EH (cell line): ENCODE measurements at places on chromosomes 6 and 20.

DNA sequence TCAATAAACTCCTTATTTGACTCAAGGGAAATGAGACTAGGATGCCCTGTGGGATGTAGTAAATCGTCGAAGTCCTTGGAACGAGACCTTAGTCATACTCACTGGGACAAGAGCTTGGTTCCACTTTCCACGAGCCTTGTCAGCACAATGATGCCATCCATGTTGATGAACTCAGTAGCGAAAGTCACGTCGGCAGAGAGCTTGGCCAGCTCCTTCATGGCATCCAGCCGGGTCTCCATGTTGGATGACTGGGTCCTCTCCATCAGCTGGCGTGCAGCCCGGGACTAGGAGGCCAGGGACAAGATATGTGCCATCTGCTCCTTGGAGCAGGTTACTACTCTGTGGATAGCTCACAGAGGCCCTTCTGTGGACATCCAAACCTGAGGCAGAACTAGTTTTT lies 17.5 kb downstream of the ELMO2 start:
- no peak for DNase-seq

DNA sequence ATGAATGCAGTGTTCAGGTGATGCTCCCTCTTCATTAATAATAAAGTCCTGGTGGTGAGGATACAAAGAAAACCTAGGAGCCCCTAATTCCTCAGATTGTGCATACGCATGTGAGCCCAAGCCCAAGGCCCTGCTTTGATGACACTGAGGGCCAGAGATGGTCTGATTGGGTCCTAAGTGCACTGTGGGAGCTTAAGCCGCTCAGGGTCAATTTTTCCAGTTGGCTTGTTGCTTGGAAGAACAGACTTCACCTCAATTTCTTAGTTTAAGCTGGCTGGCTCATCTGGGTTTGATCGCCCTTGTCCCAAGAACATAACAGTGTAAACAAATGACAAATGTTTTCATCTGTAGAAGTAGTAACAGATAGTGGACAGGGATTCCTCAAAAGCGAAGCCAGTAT lies 41.4 kb downstream of the INSM1 start:
- no peak for DNase-seq

GRCh38 chr20:18978311-18978710 lies 164.7 kb downstream of the SCP2D1 start:
- DNase-seq: no peak

- no peak for DNase-seq
Measured at GRCh38 chr20:56403465-56403864, 8.6 kb upstream of the CASS4 start.

- DNase-seq: no peak
Measured at GRCh38 chr6:11380549-11380948, 148.1 kb upstream of the NEDD9 start.

DNA sequence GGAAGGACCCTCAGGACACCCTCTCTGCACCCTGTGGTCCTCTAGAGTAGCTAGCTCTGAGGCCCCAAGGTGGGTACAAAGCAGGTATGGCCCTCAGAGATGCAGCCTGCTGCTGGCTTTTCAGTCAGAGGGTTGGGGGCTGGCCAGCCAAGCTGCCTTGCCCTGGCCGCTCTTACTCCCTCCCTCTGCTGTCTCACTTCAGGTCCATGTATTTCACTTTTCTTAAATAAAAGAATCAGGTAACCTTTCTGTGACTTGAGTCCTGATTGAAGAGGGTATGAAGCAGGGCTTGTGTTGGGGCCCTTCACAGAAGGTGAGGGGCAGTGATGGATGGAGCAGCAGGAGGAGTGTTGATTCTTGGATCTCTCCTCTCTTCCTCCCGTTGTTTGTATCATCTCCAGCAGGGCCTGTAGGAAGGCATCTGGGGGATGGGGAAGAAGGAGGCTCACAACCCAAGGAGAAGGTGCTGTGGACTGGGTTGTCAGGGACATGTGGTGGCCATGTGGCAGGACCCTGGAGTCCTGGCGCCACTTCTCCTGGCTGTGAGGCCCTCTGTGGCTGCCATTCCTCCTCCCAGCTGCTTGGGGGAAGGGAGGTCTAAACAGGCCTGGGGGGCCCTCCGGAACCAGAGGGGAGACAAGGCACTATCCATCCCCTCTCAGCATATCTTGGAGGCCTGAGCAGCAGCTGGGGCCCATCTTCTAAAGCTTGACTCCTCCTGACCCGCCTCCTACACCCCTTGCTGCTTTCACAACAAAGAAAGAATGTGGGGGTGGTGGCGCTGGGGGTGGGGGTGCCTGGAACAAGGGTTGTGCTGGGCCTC lies 1.1 kb upstream of the PTK7 start:
- peak; percentile 68 for DNase-seq

DNA sequence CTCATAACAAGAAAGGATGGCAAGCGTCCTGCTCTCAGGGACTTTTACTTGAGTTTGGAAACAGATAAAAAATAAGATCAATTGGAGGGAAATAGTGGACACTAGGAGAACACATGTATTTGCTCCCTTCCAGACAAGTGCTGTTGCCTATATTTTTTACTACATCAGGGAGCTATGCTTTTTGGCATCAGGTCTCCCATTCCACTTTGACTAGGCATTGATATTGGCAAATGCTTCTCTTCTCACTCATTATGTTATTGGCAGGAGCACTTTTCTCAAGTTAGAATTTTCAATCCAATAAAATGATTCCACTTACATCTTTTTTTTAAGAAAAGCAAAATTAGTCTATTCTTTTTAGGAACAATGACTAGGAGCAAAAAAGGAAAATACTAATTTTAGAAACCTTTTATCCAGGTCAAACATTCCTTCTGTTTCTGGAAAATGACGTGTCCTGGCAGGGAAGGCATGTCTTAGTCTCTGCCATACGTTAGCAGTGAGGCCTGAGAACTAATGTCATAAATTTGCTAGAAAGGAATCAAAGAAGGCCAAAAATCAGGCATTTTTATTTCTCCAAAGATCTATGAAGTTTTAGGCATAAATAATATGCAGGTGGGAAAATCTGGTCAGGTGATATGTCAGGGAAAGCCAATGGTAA lies 21.4 kb downstream of the BCAS1 start:
- DNase-seq: peak; percentile 28

GRCh38 chr20:10672624-10673127 lies 1.1 kb downstream of the JAG1 start:
- peak; percentile 49 for DNase-seq

DNA sequence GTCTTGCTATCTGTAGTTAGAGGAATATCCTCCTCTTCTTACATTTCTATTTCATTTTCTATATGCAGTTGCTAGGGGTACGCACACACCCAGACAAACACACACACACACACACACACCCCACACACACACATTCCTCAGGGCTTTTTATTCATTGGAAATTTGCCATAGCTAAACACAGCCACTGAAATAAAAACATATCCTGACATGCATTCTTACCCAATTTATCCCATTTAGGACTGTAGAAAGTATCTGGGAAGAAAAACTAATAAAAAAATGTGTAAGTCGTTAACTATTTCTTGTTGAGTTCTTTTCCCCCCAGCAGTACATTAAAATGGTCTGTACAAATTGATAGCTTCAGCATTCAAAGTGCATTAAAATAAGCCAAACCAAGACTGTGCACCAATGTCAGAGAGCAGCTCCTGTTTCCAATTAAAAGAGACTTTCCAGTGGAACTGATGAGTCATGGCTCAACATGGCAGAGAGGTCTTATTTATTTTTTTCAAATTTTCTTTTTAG lies 357.9 kb upstream of the AGPAT4 start:
- peak; percentile 86 for DNase-seq

GRCh38 chr6:42391441-42391840 lies 60.3 kb downstream of the TRERF1 start:
- DNase-seq: no peak

DNA sequence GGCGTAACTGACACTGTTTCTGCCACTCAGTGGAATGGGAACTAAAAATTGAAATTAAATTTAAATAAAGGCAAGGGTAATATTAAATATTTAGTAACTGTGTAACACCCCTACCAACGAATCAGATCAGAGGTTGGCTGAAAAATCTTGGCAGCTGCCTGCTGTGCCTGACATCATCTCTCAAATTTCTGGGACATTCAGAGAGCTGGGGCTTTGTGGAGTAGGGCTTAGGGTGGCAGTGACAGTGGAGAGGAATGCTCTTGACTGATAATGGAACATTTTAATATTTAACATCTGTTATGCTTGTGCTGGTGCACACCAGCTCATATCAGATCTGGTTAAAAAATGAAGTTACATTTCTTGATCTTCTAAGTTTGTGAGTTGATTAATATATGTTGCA lies 62.2 kb downstream of the RFPL4B start:
- peak; percentile 45 for DNase-seq

DNA sequence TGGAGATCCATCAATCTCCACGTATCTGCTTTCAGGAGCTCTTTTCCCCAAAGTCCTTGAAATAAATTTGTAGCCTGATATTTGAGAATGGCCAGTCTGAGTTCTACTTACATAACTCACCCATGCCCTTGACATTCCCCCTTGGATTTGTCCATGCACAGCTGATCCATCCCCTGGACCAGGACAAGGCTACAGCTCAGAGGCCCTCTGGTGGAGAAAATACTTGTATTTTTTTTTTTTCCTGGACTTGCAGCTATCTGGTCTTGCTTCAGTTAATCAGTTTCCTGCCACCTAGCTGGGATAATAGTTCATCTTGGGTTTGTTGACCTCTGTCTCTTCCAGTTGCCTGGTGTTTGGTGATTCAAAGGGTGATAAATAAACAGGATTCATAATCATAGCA lies 467.6 kb downstream of the DHX35 start:
- DNase-seq: no peak

- peak; percentile 1 for DNase-seq
Measured at GRCh38 chr20:17210983-17211382, 15.9 kb upstream of the PCSK2 start.

GRCh38 chr6:160316261-160316660 lies 31.9 kb upstream of the SLC22A3 start:
- no peak for DNase-seq

DNA sequence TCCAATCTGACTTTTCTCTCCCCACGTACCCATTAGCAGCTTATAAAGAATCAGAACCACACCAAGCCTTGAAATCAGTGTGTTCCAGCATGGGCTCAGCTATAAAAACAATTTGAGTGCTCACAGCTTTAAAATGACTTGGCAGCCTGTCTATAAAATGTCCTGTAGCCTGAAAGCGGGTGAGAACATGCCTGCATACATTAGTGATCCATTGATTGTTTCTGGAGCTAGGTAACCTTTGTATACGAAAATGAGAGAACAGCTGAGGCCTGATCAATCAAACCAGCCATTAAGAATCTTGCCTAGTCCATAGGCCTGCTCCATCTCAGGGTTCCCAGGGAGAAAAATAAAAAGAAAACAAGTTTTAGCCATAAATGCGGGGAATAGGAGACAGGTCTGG lies 245.8 kb upstream of the SULF2 start:
- no peak for DNase-seq

- peak; percentile 68 for DNase-seq
Measured at GRCh38 chr20:3172933-3173609, at the start of gene LZTS3. Gene LZTS3, minus strand, starts transcription at chr20:3173549. Its CDS starts 6,386 bp downstream, at chr20:3167163.

GRCh38 chr6:40444312-40444711 lies 142.9 kb downstream of the LRFN2 start:
- no peak for DNase-seq

DNA sequence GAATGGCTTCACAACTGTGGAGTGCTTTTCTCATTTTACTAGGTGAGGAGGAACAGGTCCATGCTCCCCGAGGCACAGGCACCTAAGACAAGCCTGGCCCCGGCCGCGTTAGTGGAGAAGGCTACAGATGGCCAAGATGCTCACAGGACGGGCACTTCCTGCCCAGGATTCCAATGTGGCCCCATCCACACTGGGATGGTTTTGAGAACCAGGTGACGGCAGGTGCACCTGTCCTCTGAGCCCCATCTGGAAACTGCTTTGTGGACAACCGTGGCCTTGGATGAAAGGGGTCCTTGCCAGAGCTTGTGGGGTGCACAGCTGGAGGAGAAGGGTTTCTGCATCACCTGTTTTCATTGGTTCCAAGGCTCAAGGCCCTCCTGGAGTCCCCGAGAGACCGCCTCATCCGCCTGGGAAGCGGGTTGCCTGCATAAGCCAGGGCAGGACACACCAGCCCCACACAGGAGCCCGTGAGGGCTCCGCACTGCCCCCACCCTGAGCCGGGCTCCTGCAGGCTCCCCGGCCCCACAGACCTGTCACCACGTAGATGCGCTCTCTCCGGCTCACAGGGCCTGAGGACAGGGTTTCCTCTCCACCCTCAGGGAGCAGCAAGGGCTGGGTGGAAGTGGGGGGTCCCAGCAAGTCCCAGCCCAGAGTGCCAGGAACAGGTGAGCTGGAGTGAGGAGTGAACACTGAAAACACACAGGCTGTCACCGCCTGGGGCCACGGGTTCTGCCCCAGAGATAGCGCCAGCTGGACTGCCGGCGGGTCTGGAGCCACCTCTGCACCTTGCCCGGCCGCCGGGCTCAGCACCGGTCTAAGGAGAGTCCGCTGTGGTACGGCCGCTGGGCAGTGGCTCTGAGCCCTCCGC lies 18.3 kb downstream of the NTSR1 start:
- DNase-seq: no peak

- DNase-seq: no peak
Measured at GRCh38 chr6:13575377-13575775, 975 bp downstream of the SIRT5 start.

DNA sequence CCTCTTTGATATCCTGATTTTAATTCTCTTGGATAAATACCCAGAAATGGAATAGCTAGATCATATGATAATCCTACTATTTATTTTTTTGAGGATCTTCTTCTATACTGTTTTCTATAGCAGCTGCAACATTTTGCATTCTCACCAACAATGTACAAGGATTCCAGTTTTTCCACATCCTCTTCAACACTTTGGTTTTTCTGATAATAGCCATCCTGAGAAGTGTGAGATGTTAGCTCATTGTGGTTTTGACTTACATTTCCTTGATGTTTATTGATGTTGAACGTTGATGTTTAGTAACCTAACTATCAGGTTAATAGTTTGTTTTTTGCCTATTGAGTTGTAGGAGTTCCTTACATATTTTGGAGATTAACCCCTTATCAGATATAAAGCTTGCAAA lies 217.3 kb downstream of the LRFN2 start:
- no peak for DNase-seq

DNA sequence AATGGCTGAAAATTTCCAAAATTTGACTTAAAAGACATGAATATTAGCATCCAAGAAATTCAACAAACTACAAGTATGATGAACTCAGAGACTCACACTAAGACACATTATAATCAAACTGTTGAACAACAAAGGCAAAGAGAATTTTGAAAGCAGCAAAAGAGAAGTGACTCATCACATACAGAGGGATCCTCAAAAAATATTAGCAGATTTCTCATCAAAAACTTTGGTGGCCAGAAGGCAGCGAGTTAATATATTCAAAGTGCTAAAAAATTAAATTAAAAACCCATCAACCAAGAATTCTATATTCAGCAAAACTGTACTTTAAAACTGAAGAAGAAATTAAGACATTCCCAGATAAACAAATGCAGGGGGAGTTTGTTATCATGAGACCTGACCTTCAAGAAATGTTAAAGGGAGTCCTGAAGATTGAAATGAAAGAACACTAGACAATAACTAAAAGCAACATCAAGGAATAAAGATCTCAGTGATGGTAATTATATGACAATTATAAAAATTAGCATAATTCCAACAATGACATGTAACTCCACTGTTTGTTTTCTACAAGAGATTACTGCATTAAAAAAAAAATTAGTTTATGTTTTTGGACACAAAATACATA lies 150.0 kb downstream of the RNASET2 start:
- no peak for DNase-seq

GRCh38 chr20:19937218-19937617 lies 79.9 kb upstream of the NAA20 start:
- no peak for DNase-seq

- DNase-seq: no peak
Measured at GRCh38 chr6:168507297-168507696, 66.3 kb downstream of the SMOC2 start.
